Lower leg skin (tissue), 4 donors: ENCODE measurements at places on chromosomes 16 and 17. TPM values are rescaled to one million over a fixed set of nuclear protein-coding genes. Genes with fewer than 3 reads are reported as not detected.

The GJC1 gene
- 0.25 TPM for total RNA-seq

The NGFR gene
- total RNA-seq: 12.9 TPM

The PHLPP2 gene
- total RNA-seq: 4.9 TPM

The KRTAP4-5 gene
- total RNA-seq: 0.34 TPM

The VPS35 gene
- 57.8 TPM for total RNA-seq

The NXPH3 gene
- total RNA-seq: 6.6 TPM

The ACSM5 gene
- 3.4 TPM for total RNA-seq

The AANAT gene
- total RNA-seq: not detected
